ENCODE measurements at places on chromosomes 4 and X.

GRCh38 chr4:156970501-156971164 lies 966 bp downstream of the PDGFC start:
- no peaks in the 10 kb centered on the region for H3K4me1 ChIP-seq
- H3K36me3 ChIP-seq: no peaks in the 10 kb centered on the region
- peaks cover 37% of the 10 kb centered on the region for H3K27me3 ChIP-seq
- no peak overlapping the region for H3K27ac ChIP-seq
- no peak for DNase-seq
- H3K4me3 ChIP-seq: peak overlapping the region; percentile 46

DNA sequence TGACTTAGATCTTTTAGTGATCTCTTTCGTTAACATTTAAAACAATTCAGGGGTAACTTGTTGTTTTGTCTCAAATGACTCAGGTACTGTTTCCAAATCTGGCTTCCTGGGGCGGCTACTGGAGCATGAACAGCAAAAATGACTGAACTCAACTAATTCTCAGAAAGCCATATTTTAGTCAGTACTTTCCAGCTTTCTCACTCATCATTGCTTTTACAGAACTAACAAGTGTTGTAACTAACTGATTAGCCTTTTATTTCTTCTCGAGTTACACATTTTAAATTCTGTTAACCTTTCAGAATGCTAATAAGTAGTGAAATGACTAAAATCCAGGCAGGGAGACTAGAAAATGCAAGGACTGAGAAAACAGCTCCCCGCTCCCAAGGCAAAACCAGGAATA lies 55.3 kb downstream of the JADE3 start:
- no peak overlapping the region for H3K27ac ChIP-seq
- no peak overlapping the region for H3K4me3 ChIP-seq
- no peak for DNase-seq
- H3K27me3 ChIP-seq: peaks cover 7% of the 10 kb centered on the region
- no peaks in the 10 kb centered on the region for H3K36me3 ChIP-seq
- H3K4me1 ChIP-seq: no peaks in the 10 kb centered on the region

- peaks cover 4% of the 10 kb centered on the region for H3K36me3 ChIP-seq
- no peak for DNase-seq
- no peak overlapping the region for H3K4me3 ChIP-seq
Measured at GRCh38 chr4:101027721-101028120, 319.6 kb downstream of the PPP3CA start.

- H3K4me3 ChIP-seq: no peak overlapping the region
- DNase-seq: no peak
- H3K27ac ChIP-seq: no peak overlapping the region
- no peaks in the 10 kb centered on the region for H3K36me3 ChIP-seq
- H3K27me3 ChIP-seq: no peaks in the 10 kb centered on the region
Measured at GRCh38 chrX:63503541-63503940, 152.4 kb upstream of the SPIN4 start.

GRCh38 chr4:39655876-39656275 lies 17.2 kb upstream of the SMIM14 start:
- DNase-seq: no peak
- H3K27me3 ChIP-seq: no peaks in the 10 kb centered on the region
- H3K27ac ChIP-seq: no peak overlapping the region
- H3K36me3 ChIP-seq: no peaks in the 10 kb centered on the region
- H3K4me1 ChIP-seq: no peaks in the 10 kb centered on the region

GRCh38 chr4:91448668-91449330 lies 855.0 kb upstream of the GRID2 start:
- DNase-seq: no peak
- no peaks in the 10 kb centered on the region for H3K27me3 ChIP-seq
- no peaks in the 10 kb centered on the region for H3K36me3 ChIP-seq

GRCh38 chr4:77911091-77911490 lies 48.5 kb downstream of the MRPL1 start:
- no peak overlapping the region for H3K4me3 ChIP-seq
- H3K27me3 ChIP-seq: no peaks in the 10 kb centered on the region
- no peaks in the 10 kb centered on the region for H3K4me1 ChIP-seq

- no peaks in the 10 kb centered on the region for H3K27me3 ChIP-seq
- no peak overlapping the region for H3K27ac ChIP-seq
- H3K4me3 ChIP-seq: no peak overlapping the region
- DNase-seq: no peak
- H3K4me1 ChIP-seq: peaks cover 18% of the 10 kb centered on the region
- H3K36me3 ChIP-seq: no peaks in the 10 kb centered on the region
Measured at GRCh38 chr4:123304151-123304964, 92.2 kb upstream of the SPRY1 start.

GRCh38 chrX:6382284-6382683 lies 152.6 kb downstream of the VCX3A start:
- H3K4me3 ChIP-seq: no peak overlapping the region
- DNase-seq: no peak
- no peaks in the 10 kb centered on the region for H3K27me3 ChIP-seq
- H3K4me1 ChIP-seq: no peaks in the 10 kb centered on the region
- no peaks in the 10 kb centered on the region for H3K36me3 ChIP-seq
